Progenitor cell of endocrine pancreas (in vitro differentiated cells): ENCODE measurements at places on chromosomes 5 and 9. TPM values are rescaled to one million over a fixed set of nuclear protein-coding genes. Genes with fewer than 3 reads are reported as not detected.

The SLU7 gene
- 38.2 and 43.1 TPM in 2 replicates for total RNA-seq

The SCAMP1 gene
- 43.5 and 44.3 TPM in 2 replicates for total RNA-seq

The GMCL2 gene
- total RNA-seq, result not detected in 2 replicates

The TAF11L10 gene
- total RNA-seq, result not detected in 2 replicates

The PRDM9 gene
- total RNA-seq, result not detected in 2 replicates

The FST gene
- total RNA-seq, result 1.7 and 2.3 TPM in 2 replicates

The LCN12 gene
- total RNA-seq, result 14.7 and 16.2 TPM in 2 replicates

The CNTFR gene
- 2.3 and 2.7 TPM in 2 replicates for total RNA-seq

The CHSY3 gene
- 0.84 and 1.3 TPM in 2 replicates for total RNA-seq

The MAMDC4 gene
- total RNA-seq, result 36.7 and 40.0 TPM in 2 replicates

The SAXO1 gene
- 0.22 TPM in 1 of 2 replicates, not detected in the other for total RNA-seq

The PCDHGA12 gene
- 2.9 and 3.2 TPM in 2 replicates for total RNA-seq

The OTULINL gene
- 35.5 and 36.3 TPM in 2 replicates for total RNA-seq

The GZMA gene
- not detected in 2 replicates for total RNA-seq

The RANBP17 gene
- 21.8 and 32.8 TPM in 2 replicates for total RNA-seq

The RBM18 gene
- 16.7 and 23.6 TPM in 2 replicates for total RNA-seq

The PTGDS gene
- total RNA-seq, result not detected in 2 replicates

DNA sequence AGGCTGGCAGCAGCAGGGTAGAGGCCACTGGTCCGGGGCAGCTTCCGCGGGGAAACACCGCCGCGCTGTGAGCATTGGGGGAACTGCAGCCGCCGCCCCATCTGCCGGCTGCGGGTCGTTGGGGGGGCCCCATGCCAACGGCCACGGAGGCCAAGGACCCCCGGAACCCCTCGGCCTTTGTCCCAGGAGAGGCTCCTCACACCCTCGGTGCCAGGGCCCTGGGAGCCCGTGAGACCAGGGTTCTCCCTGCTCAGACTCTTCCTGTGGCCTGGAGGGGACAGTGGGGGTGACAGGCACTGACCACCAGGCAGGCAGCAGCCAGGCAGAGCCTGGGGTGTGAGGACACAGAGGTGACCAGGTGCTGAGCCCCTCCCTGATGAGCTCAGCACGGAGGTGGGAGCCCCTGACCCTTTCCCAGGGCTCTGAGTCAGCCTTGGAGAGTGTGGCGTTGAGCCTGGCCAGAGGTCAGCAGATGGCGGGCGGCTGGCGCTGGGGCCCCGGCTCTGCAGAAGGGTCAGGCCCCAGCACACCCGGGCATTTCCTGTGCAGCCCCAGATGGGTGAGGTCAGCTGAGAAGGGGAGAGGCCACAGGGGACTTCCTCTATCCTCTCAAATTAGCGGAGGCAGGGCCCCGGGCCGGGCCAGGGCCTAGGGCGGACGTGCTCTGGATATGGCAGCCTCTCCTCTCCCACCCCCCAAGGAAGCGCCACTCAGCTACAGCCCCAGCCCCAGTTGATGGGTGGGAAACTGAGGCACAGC is 17.9 kb upstream of the EGFL7 start:
- H3K36me3 ChIP-seq, result no peaks in the 10 kb centered on the region
- DNase-seq, result peak; percentile 58
- H3K4me1 ChIP-seq, result no peaks in the 10 kb centered on the region
- peaks cover 32% of the 10 kb centered on the region for H3K27me3 ChIP-seq
- no peak overlapping the region for H3K4me3 ChIP-seq

DNA sequence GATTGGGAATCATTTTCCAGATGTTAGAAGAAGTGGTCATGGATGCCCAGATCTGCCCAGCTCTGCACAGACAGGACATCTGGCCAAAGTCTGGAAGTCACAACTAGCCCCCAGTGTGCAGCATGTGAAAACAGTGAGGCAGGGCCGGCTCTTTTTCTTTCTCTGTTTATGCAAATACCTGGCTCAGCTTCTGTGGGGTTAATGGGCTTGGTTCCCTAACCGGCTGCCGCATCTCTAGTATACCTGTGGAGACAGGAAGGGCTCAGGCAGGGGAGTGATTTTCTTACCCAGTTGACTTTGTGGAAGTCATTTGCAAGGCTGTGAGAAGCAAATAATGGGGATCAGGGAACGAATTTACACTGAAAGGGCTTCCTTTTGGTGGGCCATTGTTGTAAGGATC is 254.8 kb upstream of the PANK3 start:
- peaks cover 15% of the 10 kb centered on the region for H3K27me3 ChIP-seq
- H3K27ac ChIP-seq, result no peak overlapping the region
- H3K36me3 ChIP-seq, result no peaks in the 10 kb centered on the region

DNA sequence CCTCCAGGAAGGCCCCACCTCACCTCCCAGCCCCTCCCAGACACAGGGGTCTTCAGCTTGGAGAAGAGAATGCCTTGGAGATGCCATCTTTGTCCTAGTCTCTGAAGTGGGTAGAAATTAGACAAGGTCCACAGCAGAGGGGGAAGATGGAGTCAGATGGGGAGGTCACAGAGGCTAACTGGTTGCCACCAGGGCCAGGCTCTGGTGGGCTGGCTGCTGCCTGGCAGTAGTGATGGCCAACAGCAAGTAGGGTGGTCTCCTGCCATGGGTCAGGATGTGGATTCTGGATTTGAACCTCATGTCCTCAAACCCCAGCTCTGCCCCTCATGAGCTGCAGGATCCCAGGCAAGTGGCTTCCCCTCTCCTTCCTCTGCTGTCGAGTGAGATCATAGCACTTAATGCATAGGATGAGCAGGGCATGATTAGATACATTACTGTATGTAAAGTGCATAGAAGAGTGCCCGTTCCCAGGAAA is 38.7 kb upstream of the NEK6 start:
- peaks cover 2% of the 10 kb centered on the region for H3K27me3 ChIP-seq
- no peak overlapping the region for H3K4me3 ChIP-seq

- peaks cover 8% of the 10 kb centered on the region for H3K27me3 ChIP-seq
- no peak overlapping the region for H3K4me3 ChIP-seq
- no peaks in the 10 kb centered on the region for H3K4me1 ChIP-seq
- DNase-seq, result no peak
Observed at GRCh38 chr5:143328589-143329220, 74.8 kb downstream of the NR3C1 start.

DNA sequence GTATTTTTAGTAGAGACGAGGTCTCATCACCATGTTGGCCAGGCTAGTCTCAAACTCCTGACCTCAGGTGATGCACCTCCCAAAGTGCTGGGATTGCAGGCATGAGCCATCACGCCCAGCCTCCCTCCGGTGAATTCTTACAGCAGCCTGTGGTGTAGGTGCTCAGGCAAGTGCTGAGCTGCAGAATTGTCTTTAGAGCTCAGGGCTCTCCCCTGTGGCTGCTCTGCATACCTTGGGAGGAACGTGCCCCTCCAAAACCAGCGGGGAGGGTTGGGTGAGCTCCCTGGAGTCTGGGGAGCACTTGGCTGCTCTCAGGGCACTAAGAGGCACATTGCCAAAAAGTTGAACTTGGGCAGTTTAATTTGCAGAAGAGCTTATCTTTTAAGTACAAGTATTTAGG is 29.4 kb downstream of the SECISBP2 start:
- H3K4me1 ChIP-seq, result no peaks in the 10 kb centered on the region
- peaks cover 40% of the 10 kb centered on the region for H3K36me3 ChIP-seq

DNA sequence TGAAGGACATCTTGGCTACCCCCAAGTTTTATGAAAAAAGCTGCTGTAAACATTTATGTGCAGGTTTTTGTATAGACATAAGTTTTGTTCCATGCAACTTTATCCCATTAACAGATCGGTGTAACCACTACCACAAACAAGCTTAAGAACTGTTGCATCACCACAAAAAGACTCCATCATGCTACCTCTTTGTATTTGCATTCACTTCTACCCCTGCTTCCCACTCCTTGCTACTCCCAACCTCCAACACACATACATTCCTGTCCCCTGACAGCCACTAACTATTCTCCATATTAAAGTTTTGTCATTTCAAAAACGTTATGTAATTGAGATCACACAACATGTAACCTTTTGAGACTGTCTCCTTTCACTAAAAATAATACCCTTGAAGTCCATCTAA is 57.8 kb upstream of the LHFPL2 start:
- no peak overlapping the region for H3K4me3 ChIP-seq
- DNase-seq, result no peak
- H3K27me3 ChIP-seq, result peaks cover 58% of the 10 kb centered on the region
- no peaks in the 10 kb centered on the region for H3K36me3 ChIP-seq

GRCh38 chr9:5442400-5443011 is 4.8 kb upstream of the PLGRKT start:
- H3K27ac ChIP-seq, result no peak overlapping the region
- peaks cover 8% of the 10 kb centered on the region for H3K27me3 ChIP-seq
- H3K4me1 ChIP-seq, result peaks cover 3% of the 10 kb centered on the region
- no peak overlapping the region for H3K4me3 ChIP-seq
- DNase-seq, result no peak

DNA sequence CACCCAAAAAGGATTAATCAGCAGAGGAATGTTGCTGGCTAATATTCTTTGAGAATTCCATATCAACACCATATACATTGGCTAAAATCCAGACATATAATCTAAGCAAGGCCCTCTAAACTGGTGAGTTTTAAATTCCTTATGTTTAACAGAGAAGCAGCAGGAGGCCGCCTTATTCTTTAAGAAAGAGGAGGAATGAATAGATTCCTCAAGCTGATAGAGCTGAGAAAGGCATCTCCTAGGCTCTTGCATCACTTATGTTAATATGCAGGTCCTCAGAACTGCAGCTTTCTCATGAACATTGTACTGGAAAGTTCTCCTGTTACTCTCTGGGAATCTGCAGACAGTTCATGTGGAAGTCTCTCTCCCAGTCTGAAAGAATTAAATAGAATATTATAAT is 20.1 kb upstream of the SMARCA2 start:
- no peak overlapping the region for H3K27ac ChIP-seq
- H3K36me3 ChIP-seq, result no peaks in the 10 kb centered on the region
- H3K4me3 ChIP-seq, result no peak overlapping the region

- H3K4me3 ChIP-seq, result no peak overlapping the region
- no peak for DNase-seq
Observed at GRCh38 chr9:110922145-110922544, 116.1 kb downstream of the LPAR1 start.

DNA sequence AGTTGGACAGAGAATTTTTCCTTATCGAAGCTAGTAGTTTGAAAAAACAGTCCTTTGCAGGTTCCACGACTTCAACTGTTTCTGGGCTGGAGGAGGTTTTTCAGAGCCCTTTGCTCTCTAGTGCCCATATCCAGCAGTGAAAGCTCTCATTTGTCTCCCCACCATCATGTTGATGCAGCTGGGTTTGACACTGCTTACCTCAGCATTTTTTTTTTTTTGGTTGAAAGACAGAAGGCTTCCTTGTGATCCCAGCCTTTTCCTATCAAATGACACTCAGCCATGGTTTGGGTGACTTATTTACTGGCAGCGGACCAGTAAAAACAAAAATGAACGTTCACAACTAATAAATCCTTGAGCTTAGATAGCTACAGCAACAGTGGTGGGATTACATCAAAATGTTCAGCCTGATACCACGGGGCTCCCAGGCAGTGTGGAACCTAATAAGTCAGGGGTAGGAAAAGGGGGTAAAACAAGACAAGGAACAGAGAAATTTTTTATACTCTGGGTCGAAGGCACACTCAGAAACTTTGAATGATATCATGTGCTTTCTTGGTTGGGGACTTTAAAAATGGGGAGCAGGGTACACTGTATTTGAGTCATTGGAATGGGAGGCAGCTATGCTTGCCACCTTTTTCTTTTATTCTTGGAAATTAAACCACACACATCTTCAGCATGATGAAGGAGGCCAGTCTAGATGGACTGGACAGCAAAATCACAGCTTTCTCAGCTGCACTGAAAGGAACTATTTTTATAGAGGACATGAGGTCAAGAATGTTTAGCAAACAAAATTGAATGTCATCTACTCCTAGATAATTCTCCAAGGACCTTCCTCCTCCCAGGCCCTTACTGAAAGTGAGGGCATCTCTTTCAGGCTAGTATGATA is 308.9 kb upstream of the MPDZ start:
- no peak overlapping the region for H3K4me3 ChIP-seq
- no peak overlapping the region for H3K27ac ChIP-seq
- no peaks in the 10 kb centered on the region for H3K4me1 ChIP-seq
- DNase-seq, result no peak

GRCh38 chr9:105344283-105344682 is 99.8 kb downstream of the SLC44A1 start:
- DNase-seq, result no peak

DNA sequence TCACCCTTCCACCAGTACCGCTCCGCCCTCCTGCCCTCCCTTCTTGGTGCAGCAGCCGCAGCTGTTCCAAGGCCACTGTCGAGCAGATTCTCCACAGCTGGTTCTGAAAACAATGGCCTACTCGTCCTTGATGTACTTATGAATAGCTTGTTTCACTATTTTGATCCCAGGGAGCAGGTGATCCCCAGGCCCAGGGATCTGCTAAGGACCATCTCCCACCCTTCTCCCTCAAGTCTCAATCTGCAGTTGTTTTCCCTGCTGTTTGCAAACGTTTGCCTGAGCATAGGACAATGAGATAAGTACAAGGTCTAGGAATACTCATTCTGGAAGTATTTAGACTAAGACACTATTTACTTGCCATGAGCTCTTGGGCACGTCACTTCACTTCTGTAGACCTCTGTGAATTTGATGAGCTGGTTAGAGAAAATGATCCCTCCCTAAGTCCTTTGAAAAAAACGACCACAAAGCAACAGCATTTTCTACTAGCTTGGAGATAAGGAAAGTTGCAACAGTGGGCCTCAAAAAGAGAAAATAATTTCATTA is 1.8 kb downstream of the LURAP1L start:
- no peaks in the 10 kb centered on the region for H3K27me3 ChIP-seq
- H3K4me1 ChIP-seq, result peaks cover 8% of the 10 kb centered on the region
- peak overlapping the region; percentile 94 for H3K4me3 ChIP-seq

DNA sequence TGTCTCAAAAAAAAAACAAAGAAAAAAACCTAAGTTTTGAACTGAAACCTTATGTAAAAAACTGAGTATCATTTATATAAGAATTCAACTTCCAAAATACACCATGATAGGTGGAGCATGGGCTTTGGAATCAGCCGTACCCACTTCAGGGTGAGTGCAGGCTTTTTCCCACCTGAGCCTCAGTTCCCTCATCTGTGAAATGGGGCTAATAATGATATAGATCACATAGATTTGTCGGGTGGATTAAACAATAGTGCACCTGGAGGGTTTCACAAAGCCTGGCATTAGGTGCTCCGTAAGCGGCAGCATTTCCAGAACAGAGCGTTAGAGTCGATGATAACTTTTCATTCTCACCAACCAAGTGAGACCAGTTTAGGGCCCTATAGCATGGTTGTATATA is 91.9 kb downstream of the CYFIP2 start:
- H3K27me3 ChIP-seq, result no peaks in the 10 kb centered on the region
- DNase-seq, result no peak
- H3K36me3 ChIP-seq, result peaks cover 11% of the 10 kb centered on the region
- peaks cover 1% of the 10 kb centered on the region for H3K4me1 ChIP-seq
- H3K27ac ChIP-seq, result no peak overlapping the region

DNA sequence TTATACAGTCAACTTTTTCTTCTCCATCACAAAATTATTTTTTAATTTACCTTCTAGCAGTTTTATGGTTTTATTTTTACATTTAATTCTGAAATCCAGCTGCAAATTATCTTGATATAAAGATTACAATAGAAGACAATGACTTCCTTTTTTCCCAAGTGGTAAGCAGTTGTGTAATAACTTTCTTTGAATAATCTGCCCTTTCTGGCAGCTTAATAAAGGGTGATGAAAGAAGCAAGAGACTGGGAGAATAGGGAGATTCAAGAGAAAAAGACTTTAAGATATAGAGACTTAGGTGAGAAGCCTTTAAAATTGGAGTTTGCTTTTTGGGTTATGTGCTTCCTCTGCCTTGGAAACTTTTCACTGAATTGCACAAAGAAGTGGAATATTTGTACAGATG is 100.4 kb upstream of the FREM1 start:
- no peak for DNase-seq
- no peak overlapping the region for H3K27ac ChIP-seq
- no peaks in the 10 kb centered on the region for H3K4me1 ChIP-seq
- no peaks in the 10 kb centered on the region for H3K27me3 ChIP-seq

GRCh38 chr9:21672761-21673160 is 129.7 kb upstream of the MTAP start:
- peaks cover 11% of the 10 kb centered on the region for H3K4me1 ChIP-seq
- DNase-seq, result no peak
- H3K36me3 ChIP-seq, result no peaks in the 10 kb centered on the region
- no peak overlapping the region for H3K27ac ChIP-seq
- no peaks in the 10 kb centered on the region for H3K27me3 ChIP-seq
